ENCODE measurements at places on chromosomes 16 and 17.

- peak; percentile 73 for DNase-seq
Measured at GRCh38 chr17:64291268-64291851, 28.3 kb upstream of the TEX2 start.

DNA sequence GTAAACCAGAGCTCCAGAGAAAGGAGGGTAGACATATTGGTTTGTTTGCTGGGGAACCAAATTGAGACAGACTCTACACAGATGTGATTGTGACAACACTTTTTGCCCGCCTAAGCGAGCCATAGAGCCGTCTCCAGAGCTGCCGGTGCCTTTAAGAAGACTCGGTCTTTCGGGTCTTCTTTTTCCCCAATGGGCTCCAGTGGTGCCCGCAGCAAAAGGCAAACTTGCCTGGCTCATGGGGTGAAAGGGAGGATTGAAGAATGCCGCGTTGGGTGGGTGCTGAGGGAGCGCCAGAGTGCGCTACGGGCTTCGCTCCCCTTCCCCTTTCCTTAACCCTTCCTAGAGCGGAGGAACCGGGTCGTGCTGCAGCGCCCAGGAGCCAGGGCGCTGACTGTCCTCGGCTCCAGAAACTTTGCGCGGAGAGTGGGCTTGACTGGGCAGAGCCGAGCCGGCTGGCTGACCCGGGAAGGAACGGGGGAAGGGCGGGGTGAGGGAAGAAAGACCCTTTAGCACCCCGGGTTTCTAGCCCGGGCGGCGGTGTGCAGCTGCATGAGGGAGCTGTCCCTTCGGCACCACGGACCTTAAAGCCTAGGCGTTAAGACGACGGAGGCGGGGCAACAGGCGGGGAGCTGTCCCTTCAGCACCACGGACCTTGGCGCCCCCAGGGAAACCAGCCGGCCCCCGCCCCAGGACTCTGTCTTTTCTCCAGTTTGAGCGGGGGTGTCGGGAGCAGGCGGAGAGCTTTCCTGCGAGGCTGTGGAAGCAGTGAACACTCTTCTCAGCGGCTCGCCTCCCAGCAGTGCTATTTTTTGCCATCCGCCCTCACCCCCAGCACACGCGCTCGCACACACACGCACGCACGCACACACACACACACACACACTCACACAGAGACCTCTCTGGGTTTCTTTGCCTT lies at the start of gene CACNG3:
Gene CACNG3 (plus strand): TSS at position 880 of the 916 bp plus-strand sequence. CDS start 420 bp downstream, outside the sequence.
- DNase-seq = peak; percentile 54

DNA sequence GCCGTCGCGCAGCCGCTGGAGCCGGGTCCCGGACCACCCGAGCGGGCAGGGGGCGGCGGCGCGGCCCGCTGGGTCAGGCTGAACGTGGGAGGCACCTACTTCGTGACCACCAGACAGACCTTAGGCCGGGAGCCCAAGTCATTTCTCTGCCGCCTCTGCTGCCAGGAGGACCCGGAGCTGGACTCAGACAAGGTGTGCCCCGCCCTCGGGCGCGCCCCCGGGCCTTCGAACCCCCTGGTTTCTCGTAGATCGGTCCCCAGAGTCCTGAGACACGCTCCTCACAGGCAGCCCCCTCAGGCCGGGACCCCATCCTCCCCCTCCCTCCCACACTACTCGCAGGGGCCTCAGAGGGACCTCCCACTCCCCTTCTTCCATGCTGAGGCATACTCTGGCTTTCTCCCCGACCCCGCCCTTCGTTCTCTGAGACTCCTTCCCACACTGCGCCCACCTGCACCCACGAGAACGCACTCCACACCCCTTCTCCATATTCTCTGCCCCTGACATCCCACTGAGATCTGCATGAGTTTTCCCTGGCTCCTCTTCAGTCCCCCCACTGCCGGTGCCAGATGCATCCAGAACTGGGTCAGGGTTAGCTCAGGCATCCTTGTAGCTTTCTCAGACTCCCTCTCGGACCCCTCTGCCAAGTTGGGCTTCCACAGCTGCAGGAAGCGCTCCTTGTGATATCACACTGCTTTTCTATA lies 523 bp downstream of the KCTD2 start:
- DNase-seq = peak; percentile 61

DNA sequence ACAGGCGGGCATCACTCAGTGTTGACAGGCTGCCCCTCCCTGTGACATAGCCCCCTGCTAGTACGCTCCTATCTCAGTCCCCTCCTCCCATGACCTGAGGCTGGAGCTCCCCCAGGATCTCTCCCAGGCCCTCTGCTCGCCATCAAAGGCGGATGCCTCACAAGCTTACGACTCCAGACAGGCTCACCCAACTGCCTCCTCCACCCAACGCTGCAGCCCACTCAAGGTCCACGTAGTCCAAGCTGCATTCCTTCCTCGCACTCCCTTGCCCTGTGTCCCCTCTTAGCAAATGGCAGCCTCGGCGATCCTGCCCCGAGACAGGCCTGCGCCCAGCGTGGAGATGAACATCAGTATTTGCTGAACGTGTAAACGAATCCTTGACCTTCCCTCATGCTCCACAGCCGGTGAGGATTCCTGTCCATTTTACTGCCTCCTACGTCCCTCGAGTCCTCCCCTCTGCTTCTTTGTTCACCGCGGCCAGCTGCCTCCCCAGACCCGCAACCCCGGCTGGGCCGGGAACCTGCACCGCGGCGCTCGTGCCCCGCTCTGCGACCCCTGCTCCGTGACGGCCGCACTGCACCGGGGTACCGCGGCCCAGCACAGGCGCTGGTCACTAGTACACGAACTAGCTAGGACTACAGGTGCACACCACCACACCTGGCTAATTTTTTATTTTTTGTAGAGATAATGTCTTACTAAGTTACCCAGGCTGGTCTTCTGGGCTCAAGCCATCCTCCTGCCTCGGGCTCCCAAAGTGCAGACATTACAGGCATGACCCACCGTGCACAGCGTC lies 838 bp upstream of the TMEM97 start:
- DNase-seq = peak; percentile 72

DNA sequence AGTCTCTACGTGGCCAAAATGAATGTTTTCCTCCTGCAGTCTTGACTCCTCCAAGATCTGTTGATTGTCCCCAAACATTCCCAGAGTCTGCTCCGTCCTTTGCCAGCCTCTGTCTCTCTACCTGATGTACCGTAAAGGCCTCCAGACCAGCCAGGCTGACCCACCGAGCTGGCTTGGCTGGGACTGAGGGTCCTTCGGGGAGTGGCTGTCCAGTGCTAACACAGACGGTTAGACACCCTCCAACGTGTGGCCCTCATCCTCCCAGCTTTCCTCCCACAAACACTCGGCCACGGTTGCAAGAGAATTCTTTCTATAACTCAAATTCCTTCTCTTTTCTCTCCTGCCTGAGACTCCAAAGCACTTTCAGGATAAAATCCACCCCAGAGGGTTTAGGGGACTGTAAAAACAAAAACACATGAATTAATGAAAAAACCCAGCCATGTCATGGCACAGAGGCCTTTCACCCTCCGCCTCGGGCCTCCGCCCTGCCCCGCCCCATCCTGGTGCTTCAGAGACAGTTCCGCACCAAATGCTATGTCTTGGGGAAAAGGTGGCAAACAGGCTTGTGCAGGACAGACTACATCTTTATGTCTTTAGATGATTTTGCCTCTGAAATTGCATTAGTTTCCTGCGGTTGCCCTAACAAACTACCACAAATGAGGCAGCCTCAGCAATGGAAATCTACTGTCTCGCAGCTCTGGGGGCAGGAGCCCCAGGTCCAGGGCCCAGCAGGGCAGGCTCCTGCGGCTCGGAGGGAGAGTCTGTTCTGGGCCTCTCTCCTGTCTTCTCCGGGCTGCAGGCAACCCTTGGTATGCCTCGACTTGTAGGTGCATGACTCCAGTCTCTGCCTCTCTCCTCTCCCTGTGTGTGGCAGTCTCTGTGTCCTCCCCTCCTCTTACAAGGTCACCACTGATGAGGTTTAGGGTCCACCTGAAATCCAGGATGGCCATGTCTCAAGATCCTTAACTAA lies 72.5 kb upstream of the CBX4 start:
- DNase-seq = no peak

DNA sequence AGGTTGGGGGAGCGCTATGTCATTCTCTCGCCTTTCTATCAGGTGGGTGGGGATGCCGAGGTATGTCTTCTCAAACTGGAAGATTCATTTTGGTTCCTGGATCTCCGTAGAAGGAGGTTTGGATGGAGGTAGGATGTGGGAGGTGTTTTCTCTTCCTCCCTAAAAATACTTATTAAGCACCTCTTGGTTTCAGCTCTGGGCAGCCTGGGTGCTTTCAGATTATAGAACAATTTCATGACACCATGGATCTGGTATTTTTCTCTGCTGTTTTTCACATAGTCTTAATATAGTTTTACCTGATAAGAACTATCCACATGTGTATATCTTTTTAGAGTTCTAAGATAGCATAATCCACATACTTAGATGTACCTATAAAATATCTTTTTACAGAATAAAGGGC lies 92.9 kb downstream of the YPEL2 start:
- DNase-seq = no peak

DNA sequence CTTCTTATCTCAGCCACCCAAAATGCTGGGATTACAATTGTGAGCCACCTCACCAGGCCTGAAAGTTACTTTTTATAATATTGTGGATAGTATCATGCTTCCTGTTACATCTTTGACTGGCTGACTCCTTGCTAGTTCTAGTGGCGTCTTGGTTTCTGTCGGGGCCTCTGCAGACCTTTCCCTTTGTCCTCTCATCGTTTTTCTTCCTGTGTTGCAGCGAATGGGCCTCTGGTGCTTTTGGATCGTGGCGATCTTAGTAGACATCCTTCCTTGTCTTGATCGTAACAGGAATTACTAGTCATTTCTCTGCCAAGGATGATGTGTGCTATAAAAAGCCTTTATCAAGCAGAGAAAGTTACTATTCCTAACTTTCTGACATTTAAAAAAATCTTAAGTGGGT lies 20.8 kb downstream of the ASPSCR1 start:
- no peak for DNase-seq

GRCh38 chr16:46976550-46976949 lies 3.1 kb upstream of the DNAJA2 start:
- DNase-seq = no peak
